ENCODE measurements at places on chromosomes 4 and X.

GRCh38 chr4:188444500-188444899 is 305.3 kb downstream of the TRIML1 start:
- no peak for DNase-seq

GRCh38 chrX:25020905-25021449 is 5.2 kb upstream of the ARX start:
- peak; percentile 70 for DNase-seq

- DNase-seq: no peak
Measured at GRCh38 chr4:2862528-2862927, 18.9 kb downstream of the ADD1 start.

DNA sequence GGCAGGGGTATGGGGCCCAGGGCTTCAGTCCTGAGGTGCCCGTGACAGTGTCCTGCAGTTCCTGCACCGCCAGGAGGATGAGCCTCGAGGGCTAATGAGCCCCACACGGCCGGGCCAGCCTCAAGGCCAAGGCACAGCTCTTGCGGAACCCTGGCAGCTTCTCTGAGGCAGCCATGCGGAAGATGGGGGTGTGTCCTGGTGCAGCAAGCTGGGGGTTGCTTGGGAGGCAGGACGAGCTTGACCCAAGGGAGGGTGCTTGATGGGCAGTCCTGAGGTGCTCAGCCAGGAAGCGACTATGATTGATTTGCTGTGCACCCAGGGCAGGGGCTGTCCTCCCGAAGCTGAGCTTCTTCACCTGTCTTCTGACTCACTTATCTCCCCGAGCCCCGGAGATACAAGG is 9.1 kb upstream of the FGFR3 start:
- no peak for DNase-seq

- DNase-seq: no peak
Measured at GRCh38 chr4:74319470-74319869, 11.2 kb downstream of the EPGN start.

GRCh38 chr4:8028884-8029568 is 89.4 kb upstream of the AFAP1 start:
- no peak for DNase-seq

DNA sequence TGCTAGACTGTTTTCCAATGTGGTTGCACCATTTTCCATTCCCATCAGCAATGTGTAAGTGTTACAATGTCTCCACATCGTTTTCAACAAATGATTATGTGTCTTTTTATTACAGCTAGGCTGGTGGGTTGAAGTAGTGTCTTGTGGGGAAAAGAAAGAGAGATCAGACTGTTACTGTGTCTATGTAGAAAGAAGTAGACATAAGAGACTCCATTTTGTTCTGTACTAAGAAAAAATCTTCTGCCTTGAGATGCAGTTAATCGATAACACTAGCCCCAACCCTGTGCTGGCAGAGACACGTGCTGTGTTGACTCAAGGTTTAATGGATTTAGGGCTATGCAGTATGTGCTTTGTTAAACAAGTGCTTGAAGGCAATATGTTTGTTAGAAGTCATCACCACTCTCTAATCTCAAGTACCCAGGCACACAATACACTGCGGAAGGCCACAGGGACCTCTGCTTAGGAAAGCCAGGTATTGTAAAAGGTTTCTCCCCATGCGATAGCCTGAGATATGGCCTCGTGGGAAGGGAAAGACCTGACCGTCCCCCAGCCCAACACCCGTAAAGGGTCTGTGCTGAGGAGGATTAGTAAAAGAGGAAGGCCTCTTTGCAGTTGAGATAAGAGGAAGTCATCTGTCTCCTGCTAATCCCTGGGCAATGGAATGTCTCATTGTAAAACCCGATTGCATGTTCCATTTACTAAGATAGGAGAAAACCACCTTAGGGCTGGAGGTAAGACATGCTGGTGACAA is 23.0 kb upstream of the UGT2B15 start:
- DNase-seq: no peak

- DNase-seq: no peak
Measured at GRCh38 chrX:129696463-129697155, 41.9 kb upstream of the APLN start.

- no peak for DNase-seq
Measured at GRCh38 chrX:68794461-68794860, 34.4 kb upstream of the EFNB1 start.

DNA sequence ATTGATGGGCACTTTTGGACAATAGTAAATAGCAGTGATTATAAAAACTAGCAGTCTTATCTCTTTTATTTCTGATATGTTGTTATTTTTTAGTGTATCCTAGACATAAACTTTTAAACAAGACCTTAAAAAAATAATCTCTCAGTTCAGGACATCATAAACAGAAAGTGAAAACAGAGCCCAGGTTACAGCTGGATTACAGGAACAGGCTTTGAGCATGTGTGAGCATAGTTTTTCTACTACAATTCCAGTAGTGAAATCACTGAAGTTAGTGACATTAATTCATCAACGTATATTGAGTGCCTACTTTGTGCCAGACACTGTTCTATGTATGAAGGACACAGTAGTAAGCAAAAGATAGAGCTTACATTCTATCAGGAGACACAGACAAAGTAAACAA is 16.9 kb downstream of the TRIM75 start:
- DNase-seq: no peak

DNA sequence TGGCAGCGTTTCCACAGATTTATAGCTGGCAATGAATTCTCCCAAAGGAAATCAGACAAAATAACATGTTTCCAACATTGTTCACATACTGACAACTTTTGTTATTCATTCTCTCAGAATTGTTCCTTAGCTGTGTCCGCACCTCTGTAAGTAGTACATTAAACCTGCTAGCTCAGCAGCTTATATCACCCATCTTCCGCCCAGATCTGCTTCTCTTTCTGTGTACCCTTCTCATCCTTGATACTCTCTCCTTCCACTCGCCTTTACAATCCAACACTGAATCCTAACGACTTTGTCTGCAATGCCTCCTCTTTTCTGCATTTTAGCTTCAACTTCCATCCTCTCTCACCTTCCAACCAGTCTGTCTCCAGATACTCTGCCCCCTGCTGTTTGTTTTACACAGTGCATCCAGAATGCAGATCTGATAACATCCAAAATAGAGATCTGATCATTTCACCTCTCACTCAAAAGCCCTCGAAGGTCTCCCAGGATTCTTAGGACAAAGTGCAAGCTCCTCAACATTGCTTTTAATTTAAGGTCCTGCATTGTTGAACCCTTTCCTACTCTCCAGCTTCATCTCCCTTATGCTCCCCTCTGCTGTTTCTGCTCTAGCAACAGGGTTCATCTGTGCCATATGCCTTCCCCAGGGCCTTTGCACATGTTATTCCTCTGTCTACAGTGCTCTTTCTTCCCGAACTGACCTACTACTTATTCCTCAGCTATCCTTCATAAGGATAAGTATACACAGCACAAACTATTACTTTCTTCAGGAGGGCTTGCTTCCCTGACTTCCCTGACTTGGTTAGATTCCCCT is 67.3 kb upstream of the VBP1 start:
- peak; percentile 16 for DNase-seq

GRCh38 chrX:79330022-79330421 is 37.1 kb downstream of the ITM2A start:
- DNase-seq: peak; percentile 5

DNA sequence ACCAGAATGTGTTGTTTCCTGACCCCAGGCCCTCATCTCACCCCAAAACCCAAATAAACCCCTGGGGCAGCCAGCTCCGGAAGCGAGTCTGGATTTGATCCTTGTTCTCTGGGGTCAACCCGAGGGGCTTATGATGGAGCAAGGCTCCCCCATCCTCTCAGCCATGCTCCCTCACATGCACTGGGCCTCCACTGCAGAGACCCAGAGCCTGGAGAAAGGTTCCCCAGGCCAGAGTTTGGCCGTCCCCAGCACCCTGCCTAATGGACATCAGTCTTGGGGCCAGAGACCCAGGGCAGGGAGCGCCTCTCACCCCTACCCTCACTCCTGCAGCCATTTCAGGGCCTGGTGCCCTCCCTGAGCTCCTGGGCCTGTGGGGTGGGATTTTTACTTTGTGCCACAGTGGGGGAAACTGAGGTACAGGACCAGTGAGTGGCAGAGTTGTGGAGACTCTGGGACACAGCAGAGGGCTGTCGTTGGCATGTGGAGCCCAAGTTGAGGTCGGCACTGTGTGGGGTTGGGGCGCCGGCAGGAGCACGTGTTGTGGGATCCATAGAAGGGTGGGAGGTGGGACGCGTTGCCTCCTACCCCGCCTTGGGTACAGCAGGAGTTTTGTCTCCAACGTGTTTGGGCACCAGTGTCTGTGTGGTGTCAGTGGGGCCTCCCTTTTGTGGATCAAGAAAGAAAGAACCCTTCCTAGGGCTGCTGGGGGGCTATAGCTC is 3.6 kb downstream of the FGFR3 start:
- DNase-seq: no peak

- DNase-seq: no peak
Measured at GRCh38 chr4:105305019-105305836, 158.6 kb downstream of the TET2 start.

GRCh38 chr4:48127231-48127630 is 6.8 kb downstream of the TXK start:
- no peak for DNase-seq

GRCh38 chr4:38867478-38868058 is at the start of gene FAM114A1:
Gene FAM114A1, plus strand, starts transcription at chr4:38867806. Its CDS starts 10,273 bp downstream, at chr4:38878079.
- DNase-seq: peak; percentile 69
